ENCODE measurements at places on chromosomes 2 and 18. TPM values are rescaled to one million over a fixed set of nuclear protein-coding genes. Genes with fewer than 3 reads are reported as not detected.

DRC1 gene
- total RNA-seq, result not detected

RAX gene
- not detected for total RNA-seq

VIT gene
- total RNA-seq, result not detected

CYTIP gene
- not detected for total RNA-seq

CLK1 gene
- 35.5 TPM for total RNA-seq

BZW1 gene
- total RNA-seq, result 413 TPM

KIAA2012 gene
- not detected for total RNA-seq
